ENCODE measurements at places on chromosomes 13 and 19.

DNA sequence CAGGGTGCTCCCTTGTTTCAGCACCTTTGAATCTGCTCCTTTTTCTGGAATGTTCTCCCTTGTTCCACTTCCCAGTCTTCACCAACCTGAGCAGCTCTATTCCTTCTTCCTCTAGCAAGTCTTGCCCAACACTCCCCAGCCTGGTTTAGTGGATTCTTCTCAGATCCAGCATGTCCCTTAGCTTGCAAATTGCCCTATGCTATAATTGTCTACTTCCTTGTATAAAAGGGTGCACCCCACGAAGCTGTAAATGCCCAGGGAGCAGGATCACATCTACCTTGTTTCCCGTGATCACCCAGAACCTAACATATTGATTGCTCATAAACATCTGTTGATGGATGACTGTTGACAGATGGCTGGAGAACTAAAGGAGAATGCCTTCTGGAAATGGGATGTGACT is 93.2 kb upstream of the C1QTNF9B start:
- DNase-seq: no peak

DNA sequence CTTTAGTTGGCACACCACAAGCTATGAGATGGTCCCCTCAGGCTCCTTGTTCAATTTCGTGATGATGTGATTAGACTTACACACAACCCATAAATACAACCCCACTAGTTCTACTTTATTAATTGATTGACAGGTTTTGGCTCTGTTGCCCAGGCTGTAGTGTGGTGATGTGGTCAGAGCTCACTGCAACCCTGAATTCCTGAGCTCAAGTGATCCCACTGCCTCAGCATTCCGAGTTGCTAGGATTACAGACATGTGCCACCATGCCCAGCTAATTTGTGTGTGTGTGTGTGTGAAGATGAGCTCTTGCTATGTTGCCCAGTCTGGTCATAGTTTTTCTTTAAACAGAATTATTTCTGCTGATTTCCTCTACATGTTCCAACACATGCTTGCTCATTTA is 17.5 kb upstream of the HTR2A start:
- no peak for DNase-seq

DNA sequence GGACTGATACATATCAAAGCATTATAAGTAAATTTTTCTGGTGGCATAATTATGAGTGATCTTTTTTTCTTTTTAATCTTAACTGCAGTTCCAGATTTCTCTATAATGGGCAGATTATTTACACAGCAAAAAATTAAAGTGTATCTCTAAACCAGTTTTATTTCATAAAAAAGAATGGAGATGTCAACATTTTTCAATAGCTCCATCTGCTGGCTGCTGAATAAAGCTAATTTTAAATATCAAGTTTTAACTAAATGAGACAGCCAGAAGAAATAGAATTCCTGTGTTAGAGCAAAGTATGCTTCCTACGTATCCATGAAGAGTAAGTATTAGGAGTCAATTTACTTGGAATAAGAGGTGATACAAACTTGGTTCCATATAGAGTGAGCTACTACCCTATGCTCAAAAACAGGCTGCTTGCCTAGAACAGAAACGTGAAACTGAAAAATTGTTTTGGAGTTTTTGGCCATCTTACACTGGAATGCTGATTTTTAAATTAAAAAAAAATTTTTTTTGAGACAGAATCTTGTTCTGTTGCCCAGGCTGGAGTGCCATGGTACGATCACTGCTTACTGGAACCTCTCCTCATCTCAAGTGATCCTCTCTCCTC is 5.0 kb upstream of the PDS5B start:
- no peak for DNase-seq

DNA sequence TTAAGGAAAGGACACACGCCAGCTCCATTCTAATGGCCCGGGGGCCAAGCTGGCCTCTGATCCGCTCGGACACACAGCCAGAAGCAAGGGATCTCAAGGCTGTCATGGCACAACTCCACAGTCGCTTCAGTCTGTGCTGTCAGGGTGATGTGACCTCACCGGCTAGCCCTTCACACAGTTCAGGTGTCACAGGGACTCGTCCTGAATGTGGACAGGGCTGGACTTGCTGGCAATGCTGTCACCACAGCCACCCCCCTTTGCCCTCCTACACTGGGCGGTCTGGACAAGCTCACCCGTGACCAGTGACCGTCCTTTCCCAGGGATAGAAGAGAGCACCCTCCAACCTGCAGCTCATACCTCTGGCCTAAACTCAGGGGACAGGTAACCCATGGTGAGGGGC is 15.2 kb downstream of the SUGP1 start:
- no peak for DNase-seq

DNA sequence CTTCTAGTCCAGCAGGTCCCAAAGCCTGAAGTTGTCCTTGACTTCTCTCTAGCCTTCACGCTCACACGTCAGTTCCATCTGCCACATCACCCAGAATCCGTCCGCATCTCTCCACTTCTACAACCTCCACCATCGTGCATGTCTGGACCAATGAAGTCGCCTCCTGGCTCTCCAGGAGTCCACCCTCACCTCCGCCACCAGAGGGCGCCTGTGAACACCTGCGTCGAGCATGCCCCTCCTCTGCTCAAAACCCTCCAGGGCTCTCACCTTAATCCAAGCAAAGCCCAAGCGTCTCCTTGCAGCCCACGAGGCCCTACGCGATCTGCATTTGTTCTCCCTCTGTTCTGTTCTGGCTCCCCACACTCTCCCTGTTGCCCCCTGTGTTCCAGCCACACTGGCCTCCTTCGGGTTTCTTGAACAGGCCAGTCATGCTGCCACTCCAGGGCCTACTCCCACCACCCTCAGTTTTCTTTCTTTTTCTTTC is 3.7 kb downstream of the USHBP1 start:
- peak; percentile 88 for DNase-seq

All from sciatic nerve (tissue), 2 donors.